Stimulated activated CD8-positive, alpha-beta memory T cell treated with anti-CD3 and anti-CD28 coated beads, Interleukin-7, amount 100 ng/mL, for 1 hour (primary cell): ENCODE measurements at places on chromosomes 16 and 17.

DNA sequence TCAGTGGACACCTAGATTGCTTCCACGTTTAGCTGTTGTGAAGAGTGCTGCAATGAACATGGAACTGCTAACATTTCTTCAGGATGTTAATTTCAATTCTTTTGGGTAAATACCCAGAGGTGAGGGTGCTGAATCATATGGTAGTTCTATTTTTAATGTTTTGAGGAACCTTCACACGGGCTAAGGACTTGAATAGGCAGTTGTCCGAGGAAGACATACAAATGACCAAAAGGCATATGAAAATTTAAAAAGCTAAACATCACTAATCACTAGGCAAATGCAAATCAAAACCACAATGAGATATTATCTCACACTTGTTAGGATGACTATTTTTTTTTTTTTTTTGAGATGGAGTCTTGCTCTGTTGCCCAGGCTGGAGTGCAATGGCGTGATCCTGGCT lies 173.3 kb downstream of the PRKCB start:
- DNase-seq = no peak

- no peak for DNase-seq
These were observed 12.2 kb downstream of the ASGR2 start for GRCh38 chr17:7102421-7102820.

DNA sequence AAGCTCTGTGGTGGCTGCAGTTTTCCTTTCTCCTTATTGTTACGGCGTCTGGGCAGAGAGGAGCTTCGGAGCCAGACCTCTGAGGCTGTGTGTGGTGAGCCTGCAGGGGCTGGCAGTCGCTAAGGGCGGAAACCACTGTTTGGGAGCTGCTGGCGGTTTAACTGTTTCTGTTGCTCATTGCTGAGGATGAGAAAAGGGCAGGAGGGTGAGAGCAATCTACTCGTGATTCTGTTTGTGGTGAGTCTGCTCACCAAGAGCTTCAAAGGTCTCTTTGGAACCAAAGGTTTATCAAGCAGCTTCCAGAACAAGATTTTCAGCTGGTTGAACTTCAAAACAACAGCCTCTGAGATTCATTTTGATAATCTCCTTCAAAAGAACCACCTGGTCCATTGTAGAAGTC lies 143.9 kb downstream of the ANKFN1 start:
- no peak for DNase-seq

- peak; percentile 87 for DNase-seq
These were observed 3.6 kb downstream of the CORO1A start for GRCh38 chr16:30186782-30187555.

DNA sequence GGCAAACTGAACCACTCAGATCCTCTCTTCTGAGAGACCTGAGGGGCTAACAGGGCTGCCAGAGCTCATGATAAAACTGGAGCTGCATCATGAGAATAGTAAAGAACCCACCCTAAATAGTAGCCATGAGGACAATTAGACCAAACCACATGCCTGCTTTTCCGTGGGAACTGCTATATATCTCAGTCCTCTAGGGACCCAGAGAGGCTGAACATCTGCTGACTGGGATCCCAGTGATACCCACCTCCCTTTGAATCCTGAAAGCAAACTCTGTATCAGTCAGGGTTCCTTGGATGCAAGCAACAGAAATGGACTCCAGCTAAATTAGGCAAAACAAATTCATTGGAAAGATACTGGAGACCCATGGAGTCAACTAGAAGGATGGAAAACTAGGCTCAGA lies 6.5 kb downstream of the MT1X start:
- no peak for DNase-seq

- DNase-seq = no peak
These were observed 141.4 kb upstream of the MON1B start for GRCh38 chr16:77049577-77049976.

DNA sequence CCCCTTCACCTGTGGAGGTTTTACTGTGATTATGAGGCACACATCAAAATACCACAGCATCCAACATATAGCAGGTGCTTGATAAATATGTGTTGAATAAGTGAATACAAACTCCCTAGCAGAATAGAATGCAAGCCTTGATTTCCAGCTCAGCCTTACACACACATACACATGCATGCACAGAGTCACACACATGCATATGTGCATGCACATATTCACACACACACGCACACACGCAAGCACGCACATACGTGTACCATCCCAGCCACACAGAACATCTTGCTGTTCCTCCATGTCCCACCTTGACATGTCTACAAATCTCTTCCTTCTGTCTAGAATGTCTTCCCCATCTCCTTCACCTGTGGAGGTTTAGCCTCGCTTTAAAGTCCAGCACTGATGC lies 160.1 kb downstream of the GRIN2A start:
- DNase-seq = no peak

- DNase-seq = no peak
These were observed 25.7 kb downstream of the ARHGAP23 start for GRCh38 chr17:38453951-38454421.

DNA sequence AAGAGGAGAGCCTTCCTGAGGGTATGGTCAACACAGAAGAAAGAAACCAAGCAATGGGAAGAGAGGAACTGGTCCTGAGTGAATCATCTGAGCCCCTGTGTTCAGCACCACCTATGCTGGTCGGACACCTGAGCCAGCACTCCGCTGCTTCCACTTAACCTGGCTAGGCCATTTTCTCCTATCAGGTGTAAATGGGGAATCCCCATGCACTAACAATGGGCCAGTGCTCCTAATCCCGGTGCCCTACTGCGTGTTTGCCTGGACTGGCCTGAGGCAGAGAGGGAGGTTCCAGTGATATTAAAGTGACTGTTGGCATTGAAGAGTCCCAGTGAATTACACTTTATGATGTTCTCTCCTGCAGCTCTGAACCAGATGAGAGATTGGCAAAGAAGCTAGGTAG lies 34.4 kb upstream of the XYLT2 start:
- no peak for DNase-seq

DNA sequence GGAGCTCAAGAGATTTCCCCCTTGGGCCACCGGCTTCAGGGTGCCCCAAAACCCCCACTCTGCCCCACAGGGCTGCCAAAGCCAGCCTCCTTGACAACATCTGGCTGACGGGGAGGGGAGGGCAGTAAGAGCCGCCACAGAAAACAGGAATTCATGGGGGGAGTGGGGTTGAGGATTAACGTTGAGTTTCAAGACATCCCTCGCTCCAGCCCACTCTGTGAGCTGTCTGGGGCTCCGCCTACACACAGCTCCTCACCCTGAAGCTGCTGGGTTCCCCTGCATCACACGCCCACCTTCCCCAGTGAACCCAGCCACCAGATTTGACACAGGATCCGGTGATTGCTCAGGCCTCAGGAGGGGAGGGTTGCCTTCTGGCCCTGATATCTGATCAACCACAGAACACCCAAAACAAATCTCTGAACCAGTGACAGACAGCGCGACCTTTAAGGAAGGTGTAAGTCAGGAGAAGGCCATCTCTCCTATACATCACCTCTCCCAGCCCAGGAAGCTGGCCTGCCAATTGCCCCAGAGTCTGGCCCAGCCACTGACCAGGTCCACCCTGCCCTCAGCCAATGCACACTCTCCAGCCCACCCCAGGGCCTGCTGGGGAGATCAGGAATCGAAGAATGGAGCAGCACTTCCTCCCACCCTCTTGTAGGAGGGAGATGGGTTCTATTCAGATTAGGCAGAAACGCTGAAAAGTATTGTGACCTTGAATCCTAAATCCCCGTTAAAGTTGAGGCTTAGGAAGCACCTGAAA lies 132.1 kb downstream of the CLEC16A start:
- no peak for DNase-seq

- DNase-seq = no peak
These were observed 11.3 kb upstream of the PITPNM3 start for GRCh38 chr17:6567528-6568183.

DNA sequence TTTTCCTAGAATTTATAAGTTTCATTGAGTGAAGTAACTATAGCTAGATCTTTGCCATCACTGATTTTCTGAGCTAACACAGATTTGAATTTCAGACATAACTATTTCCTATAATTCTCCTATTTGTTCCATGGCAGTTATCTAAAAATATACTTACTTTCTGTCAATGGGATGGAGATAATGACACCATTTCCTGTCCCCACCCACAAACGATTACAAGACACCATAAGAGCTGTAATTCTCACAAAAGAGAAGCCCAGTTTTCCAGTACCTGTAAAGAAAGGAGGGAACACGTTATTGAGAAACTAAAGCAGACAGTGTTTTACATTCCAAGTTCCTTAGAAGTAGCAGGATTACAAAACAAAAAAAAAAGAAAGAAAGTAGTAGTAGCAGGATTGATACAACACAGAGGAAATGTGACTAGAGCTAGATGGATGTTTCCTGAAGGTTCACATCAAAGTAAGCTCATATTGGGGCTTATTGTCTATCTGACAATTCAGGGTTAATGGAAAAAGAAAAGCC lies 110.9 kb upstream of the TOB1 start:
- DNase-seq = no peak

GRCh38 chr16:89315271-89315670 lies 97.8 kb downstream of the ZNF778 start:
- no peak for DNase-seq

DNA sequence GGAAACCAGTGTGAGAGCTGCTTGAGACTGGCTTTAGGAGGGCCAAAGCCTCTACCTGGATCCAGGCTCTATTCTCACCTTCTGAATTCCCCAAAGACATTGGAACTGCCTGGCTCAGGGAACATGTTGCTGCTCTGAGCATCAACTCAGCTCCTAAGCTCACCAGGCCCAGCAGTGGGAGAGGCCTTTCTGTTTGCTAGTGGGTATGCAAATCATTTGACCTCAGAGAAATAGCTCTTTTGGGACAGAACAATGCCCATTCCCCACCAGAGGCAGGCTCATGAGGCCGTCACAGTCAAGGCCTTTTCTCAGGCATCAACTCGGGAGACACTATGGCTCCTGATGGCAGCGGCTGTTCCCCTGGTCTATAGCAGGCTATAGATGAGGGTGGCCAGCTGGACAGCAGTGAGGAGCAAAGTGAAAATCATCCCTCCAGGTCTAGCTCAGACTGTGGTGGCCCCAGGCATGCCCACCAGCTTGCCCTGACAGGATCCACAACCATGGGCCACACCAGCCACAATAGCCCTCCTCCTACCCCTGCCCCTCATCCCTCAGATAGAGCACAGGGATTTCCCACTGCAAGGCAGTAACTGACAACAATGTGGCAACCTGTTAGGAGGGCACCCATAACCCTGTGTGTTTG lies 30.4 kb upstream of the GFOD2 start:
- no peak for DNase-seq

DNA sequence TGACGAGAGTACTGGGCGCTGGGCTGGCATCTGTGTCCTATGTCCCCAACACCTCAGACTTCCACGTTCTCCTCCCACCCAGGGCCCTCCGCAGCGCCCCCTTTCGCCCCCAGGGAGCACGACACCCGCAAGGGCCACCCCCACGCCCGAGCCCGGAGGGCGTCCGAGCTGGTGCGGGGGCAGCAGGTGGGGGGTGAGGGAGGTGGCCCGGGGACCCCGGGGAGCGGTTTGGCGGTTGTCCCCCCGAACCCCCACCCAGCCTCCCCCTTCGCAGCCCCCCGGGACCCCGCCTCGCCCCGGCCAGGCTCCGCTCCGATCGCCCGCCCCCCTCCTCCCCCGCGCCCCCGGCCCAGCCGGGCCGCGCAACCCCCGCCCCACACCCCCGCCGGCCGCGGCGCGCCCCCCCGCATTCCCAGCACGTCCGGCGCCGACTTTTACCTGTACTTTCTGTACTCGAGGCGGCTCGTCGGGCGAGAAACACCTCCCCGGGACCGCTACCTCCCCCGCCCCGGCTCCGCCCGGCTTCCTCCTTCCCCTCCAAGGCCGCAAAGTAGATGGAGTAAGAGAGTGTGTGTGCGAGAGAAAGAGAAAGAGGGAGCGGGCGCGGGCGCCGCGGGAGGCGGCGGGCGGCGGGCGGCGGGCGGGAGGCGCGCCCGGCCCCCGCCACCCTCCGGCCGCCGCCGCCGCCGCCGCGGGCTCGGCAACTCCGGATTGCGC lies 901 bp downstream of the CDYL2 start:
- DNase-seq = no peak

DNA sequence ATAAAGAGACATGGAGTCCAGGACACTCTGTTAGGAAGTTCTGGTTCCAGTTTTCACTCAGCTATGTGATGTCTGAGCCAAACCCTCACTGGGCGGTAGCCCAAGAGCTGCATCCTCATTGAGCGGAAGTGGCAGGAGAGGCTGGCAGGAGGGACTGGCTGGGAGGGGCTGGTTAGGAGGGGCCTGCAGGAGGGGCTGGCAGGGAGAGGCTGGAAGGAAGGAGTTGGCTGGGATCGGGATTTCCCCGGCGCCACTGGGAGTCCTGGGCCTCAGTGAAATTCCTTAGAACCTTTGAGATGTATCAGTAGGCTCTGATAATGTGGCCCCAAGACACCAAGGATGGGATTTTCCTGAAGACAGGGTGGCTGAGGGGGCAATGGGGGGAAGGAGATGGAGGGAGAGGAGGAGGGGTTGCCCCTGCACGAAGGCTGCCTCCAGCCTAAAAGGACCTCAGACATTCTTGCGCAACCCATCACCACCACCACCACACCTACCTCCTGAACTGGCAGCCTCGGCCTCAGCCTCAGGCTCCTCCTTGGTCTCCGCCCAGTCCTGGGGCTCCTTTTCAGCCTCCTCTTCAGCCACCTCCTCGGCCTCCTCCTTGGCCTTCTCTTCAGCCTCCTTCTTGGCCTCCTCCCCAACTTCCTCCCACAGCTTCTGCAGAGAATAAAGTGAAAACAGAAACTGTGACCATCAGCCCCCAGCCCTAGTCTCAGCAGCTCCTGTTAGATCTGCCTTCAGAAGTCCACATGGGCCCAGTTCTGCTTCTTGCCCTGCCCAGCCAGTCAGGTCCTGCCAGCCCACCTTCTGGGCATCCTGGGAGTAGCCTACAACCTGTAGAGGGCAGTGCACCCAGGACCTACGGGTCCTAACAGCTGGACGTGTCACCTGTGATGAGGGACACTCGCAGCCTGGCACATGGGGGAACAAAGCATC lies 31.7 kb downstream of the CNGB1 start:
- no peak for DNase-seq

GRCh38 chr17:63973930-63974593 lies 1.3 kb upstream of the SCN4A start:
- DNase-seq = no peak

- DNase-seq = no peak
These were observed 40.6 kb downstream of the MIS12 start for GRCh38 chr17:5526821-5527598.

DNA sequence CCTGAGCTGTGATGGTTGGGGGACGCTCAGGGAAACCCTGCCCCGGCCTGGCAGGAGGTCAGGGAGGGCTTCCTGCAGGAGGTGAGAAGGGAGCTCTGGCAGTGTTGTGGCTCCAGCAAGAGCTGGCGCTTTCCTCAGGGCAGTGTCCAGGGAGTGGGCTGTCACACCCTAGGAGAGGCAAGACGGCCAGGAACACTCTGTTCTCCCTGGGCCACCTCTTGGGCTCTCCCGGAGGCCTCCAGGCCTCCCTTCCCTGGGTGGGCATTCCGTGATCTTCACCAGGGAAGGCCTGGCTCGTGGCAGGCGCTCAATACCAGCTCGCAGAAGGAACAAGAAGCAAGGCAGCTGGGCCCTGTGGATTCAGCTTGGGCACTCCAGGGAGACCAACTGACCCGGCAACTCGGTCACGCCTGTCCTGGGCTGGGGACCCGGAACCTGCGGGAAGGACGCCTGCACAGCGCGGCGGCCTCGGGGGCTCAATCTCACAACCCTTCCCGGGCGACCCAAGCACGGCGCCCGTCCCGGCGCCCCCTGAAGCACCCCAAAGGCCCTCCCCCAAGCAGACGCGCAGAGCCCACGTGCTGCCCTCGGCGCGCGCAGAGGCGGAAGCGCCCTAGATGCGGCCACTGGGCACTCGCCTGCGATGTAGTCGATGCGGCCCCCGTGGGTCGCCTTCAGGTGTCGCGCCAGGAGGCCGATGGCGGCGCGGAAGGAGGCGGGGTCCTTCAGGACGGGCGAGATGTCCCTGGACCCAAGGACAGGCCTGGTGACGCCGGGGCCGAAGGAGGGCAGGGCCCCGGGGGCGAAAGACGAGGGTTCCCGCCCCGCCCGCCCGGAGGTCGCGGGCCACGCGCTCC lies 588 bp downstream of the APRT start:
- DNase-seq = peak; percentile 33
